ENCODE measurements at places on chromosomes 5 and 9.

DNA sequence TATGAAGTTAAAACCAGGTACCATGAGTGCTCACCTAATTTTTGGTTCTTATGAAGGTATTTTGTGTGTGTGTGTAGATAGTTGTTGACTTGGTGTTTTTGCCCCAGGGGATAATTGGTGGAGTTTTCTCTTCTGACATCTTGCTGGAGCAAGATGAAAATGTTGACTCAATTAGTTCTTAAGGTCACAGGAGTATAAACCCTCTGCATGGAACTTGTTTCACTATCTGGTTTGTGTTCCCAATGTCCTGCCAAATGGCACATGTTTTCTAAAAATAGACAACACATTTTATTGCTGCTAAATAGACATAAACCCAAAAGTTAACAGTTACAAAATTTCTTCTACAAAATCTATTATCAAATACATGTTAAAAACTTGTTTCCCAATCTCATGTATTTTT is 180.9 kb downstream of the FAM170A start:
- DNase-seq: peak; percentile 27

GRCh38 chr5:56071470-56071869 is 76.7 kb upstream of the IL6ST start:
- DNase-seq: no peak

- no peak for DNase-seq
Measured at GRCh38 chr9:124797343-124798103, 20.6 kb downstream of the OLFML2A start.

DNA sequence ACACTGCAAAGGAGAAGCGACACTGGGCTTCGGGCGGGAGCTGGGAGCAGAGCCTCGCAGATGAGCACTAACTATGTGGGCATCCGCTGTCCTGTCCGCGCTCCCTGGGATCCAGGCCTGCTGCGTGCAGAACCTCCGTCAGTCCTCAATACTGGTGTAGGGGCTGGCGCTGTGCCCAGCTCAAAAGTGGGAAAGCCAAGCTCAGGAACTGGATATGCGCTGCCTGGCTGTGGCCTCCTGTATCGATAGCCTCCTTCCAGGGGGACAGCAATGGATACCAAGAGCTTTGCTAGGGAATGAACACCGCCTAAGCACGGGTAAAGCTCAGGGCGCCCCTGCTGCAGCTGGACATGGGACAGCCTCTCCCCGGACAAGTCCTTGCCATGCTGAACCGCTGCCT is 270.4 kb downstream of the NSG2 start:
- DNase-seq: no peak

DNA sequence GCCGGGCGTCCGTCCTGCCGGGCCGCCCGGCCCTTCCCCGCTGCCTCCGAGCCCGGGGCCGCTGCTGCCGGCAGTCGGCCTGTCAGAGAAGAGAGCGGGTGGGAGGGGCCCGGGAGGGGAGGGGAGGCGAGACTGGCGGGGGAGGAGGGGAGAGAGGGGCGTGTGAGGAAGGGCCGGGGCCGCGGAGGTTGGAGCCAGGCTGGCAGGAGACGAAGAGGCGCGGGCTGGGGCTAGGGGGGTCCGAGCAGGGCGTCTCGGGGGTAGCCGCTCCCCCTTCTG is 570 bp downstream of the CREBRF start:
- no peak for DNase-seq

- DNase-seq: peak; percentile 79
Measured at GRCh38 chr9:70602321-70603019, 188.0 kb upstream of the KLF9 start.

DNA sequence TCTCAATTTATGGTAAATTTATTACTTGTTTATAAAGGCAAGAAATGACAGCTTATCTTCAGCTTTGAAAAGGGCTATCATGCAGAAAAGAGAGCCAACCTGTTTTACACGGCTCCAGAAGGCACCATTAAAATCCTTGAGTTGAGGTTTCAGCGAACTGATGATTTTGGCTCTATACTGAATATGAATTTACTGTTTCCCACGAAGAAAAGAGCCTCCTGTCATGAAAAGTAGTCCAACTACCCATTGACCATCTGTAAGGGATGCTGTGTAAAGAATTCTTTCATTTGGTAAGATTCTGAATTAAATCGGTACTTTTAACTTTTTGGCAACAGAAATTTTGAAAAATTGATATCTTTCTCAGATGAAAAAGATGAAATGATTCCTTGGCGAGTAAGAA is 657.6 kb upstream of the ZNF608 start:
- DNase-seq: no peak

GRCh38 chr9:93592643-93593021 is 16.2 kb downstream of the PHF2 start:
- no peak for DNase-seq

GRCh38 chr5:134547066-134547465 is 21.6 kb downstream of the JADE2 start:
- peak; percentile 44 for DNase-seq

GRCh38 chr5:9233712-9234111 is 312.2 kb downstream of the SEMA5A start:
- DNase-seq: peak; percentile 9

- DNase-seq: no peak
Measured at GRCh38 chr5:36644727-36645126, 38.3 kb downstream of the SLC1A3 start.

GRCh38 chr9:72540348-72540873 is 19.0 kb downstream of the TMC1 start:
- DNase-seq: peak; percentile 80

DNA sequence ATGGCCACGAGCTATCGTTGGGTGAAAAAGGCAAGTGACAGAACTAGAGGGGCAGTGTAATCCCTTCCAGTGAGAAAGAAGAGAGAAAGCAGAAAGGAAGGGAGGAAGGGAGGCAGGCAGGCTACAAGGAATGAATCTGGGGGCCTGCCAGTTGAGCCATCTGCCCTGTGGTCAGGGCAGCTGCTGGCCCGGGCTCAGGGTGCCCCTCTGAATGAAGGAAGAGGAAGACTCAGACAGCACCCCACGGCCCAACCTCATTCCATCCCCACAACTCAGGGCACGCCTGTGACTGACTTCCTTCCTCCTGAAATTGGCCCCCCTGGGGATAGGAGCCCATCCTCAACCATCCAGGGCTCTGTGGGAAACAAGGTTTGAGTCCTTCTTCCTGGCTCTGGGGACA is 20.3 kb upstream of the FLT4 start:
- DNase-seq: no peak

GRCh38 chr9:88628114-88628513 is 93.1 kb downstream of the NXNL2 start:
- DNase-seq: peak; percentile 35

DNA sequence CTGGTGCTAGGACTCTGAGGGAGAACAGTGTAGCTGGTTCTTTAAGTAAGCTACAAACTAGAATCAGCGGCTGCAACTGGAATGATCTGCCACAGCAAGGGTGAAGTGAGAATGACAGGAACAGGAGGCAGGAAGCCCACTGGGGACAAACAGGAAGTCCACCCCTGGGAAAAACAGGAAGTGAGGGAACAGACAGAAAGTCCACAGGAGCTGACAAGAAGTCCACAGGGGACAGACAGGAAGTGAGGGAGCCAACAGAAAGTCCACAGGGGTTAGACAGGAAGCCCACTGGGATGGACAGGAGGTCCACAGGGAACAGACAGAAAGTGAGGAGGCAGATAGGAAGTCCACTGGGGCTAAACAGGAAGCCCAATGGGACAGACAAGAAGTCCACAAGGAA is 15.5 kb downstream of the ADAMTS16 start:
- no peak for DNase-seq

DNA sequence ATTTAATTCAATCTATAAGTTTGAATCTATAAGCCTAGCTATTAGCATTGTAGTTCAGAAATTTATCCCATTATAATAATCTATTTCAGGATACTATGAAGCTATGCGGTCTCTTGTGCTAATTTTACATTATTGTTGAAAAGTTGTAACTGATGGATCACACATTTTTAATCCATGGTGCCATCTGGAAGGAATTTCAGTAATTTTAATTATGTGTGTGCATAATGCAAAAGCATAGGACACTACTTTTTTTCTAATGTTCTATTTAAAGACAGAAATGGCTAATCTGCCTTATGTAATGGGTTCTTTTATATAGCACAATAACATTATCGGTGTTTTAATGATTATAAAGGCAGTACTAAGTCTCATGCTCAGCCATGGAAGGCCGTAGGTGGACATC is 90.6 kb downstream of the HOMER1 start:
- no peak for DNase-seq

- peak; percentile 36 for DNase-seq
Measured at GRCh38 chr9:22645893-22646292, 199.3 kb downstream of the DMRTA1 start.

DNA sequence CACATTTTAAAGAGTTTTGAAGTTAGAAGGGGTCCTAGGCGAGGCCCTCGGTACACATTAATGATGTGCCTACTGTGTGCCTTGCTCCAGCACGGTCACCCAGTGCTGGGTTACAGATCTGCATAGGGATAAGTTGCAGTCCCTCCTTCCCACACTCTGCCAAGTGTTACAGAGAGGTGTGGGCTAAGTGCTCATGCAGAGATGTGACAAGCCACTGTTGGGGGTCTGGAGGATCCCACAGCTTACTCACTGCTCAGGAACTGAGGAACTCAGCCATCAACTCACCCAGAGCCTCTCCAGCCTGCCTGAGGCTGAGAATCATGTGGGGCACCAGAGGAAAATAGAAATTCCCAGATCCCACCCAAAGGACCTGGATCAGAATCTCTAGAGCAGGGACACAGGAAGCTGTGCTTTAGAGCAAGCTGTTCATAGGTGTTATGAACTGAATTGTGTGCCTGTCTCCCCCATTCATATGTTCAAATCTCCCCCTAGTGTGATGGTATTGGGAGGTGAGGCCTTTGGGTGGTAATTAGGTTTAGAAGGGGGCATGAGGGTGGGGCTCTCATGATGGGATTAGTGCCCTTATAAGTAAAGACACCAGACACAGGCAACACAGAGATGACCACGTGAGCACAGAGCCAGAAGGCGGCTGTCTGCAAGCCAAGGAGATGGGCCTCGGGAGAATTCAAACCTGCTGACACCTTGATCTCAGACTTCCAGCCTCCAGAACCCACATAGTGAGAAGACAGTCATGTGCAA is 164.1 kb downstream of the HSD17B3 start:
- peak; percentile 59 for DNase-seq

DNA sequence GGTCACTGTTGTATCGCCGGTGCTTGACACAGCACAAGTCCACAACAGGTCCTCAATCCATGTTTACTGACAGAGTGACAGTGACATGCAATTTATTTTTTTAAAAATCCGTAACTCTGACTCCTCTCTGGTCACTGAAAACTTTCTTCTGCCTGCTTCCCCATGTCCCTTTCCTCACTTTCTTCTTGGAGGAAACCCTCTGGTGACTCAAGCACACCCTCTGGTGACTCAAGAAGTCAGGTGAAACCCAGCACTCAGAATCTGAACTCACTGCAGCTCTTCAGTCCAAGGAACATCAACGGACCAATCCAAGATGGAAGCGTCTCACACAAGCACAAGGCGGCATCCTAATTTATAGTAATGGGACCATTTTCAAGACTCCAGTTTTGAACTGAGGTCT is 245.9 kb downstream of the FSTL4 start:
- no peak for DNase-seq

DNA sequence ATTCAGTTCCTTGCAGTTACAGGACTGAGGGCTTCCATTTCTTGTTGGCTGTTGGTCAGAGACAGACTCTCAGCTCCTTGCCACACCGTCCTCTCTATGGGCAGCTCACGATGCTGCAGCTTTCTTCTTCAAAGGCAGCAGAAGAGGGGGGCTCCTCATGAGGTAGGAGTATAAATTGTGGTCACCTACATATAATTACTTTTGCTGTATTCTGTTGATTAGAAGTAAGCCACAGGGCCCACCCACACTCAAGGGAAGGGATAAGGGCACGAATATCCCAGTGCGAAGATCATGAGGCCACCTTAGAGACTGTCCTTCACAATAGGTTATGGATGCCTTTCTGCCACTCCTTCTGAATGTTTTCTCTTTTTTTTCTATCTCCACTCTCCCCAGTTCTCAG is 43.7 kb upstream of the OSMR start:
- no peak for DNase-seq

GRCh38 chr5:1051366-1051720 is 42.7 kb downstream of the NKD2 start:
- no peak for DNase-seq

DNA sequence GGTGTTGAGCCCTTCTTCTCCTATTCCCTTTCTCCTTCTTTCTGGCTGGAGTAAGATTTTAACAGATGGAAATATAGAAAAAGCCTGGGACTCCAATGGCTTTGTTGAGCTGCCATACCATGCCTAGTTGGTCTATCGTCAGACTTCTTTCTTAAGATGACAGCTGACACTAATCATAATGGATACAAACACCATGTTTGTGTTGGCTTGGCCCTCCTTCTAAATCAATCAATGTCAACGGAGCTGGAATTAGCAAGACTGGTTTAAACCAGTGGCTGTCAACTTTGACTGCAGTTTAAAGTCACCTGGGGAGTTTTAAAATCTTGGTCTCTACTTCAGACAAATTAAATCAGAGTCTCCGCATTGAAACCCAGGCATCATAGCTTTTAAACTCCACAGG is 264.5 kb upstream of the PRR16 start:
- no peak for DNase-seq

- peak; percentile 54 for DNase-seq
Measured at GRCh38 chr5:17190799-17191391, 26.5 kb upstream of the BASP1 start.

GRCh38 chr5:57532513-57533497 is 50.2 kb upstream of the ACTBL2 start:
- no peak for DNase-seq

GRCh38 chr5:93569300-93570160 is 11.5 kb downstream of the NR2F1-AS1 start:
- no peak for DNase-seq

DNA sequence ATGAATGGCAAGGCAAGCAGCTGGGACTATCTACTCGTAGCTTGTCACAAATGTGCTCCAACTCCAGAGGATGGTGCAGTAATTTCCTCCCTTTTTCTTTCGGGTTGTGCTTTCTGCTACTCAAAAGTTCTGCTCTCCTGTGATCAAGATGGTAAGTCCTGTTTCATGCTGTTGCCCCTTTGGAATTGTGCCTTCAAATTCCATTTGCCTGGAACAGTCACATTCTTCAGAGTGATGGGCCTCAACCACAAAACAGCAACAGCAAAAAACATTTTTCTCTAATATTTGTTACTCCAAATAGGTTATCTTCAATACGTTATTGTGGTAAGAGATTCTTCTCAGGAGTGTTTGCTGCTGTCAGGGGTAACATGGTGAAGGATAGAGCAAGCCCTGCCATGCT is 209.3 kb downstream of the PALM2AKAP2 start:
- DNase-seq: peak; percentile 27

DNA sequence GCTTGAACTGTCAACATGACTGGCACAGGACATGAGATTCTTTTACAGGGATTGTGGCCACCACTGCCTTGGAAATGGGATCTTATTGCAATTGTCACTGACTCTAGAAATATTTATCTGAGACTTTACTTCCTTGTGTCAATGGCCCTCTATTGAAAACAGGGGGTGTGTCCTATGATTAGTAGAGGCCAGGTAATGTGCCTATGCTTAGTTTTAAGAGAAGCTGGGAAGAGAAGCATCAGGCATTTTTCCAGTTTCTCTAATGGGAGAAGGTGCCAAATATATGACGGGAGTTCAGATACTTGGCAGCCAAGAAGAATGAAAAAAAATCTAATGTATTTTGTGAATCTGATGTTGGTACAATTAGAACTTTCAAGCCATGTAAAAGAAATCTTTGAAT is 73.9 kb upstream of the VCAN start:
- DNase-seq: no peak

- DNase-seq: no peak
Measured at GRCh38 chr9:33158843-33159776, 8.0 kb downstream of the B4GALT1 start.

- peak; percentile 50 for DNase-seq
Measured at GRCh38 chr9:121686930-121687541, 35.6 kb downstream of the DAB2IP start.

Data from fibroblast of gingiva (primary cell).